ENCODE measurements at places on chromosomes 6 and 20.
A peak's percentile ranks its signal among the peaks of the same experiment; 100 is the strongest.

DNA sequence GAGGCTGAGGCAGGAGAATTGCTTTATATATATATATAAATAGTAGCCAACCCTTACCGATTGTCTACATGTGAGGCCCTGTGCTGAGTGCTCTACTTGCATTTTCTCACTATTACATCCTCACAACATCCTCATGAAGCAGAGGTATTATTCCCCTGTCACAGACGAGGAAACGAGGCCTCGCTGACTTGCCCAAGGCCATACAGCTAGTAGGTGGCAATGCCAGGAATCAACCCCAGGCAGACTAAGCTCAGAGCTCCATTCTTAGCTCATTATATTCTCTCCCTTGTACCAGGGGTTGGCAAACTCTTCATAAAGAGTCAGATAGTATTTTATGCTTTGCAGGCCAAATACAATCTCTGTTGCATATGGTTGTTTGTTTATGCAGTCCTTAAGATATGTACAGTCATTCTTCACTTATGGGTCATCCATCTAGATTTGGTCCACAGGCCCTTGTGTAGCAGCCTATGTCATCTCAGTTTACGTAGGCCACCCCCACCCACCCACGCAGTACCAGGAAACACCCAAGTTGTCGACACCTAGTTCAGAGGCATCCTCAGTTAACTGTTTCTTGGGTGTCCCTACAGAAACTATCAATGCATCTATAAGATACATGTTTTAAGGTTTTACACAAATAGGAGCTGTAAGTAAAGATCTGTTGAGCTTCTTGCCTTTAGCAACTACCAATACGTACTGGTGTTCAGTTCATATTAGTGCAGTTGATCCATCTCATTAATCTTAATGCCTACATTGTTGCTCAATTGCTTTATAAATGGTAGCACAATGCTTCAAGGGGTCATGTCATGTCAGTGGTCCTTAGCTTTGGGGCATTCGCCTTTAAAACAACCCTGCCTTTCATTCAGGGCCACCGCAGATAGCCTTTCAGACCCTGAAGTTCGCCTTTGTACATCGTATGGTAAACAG lies 3.0 kb downstream of the CASS4 start:
- no peak for DNase-seq

GRCh38 chr6:71124340-71124739 lies 164.3 kb upstream of the OGFRL1 start:
- DNase-seq: no peak

- no peak for DNase-seq
Observed at GRCh38 chr20:49786196-49786595, 26.4 kb upstream of the SLC9A8 start.

DNA sequence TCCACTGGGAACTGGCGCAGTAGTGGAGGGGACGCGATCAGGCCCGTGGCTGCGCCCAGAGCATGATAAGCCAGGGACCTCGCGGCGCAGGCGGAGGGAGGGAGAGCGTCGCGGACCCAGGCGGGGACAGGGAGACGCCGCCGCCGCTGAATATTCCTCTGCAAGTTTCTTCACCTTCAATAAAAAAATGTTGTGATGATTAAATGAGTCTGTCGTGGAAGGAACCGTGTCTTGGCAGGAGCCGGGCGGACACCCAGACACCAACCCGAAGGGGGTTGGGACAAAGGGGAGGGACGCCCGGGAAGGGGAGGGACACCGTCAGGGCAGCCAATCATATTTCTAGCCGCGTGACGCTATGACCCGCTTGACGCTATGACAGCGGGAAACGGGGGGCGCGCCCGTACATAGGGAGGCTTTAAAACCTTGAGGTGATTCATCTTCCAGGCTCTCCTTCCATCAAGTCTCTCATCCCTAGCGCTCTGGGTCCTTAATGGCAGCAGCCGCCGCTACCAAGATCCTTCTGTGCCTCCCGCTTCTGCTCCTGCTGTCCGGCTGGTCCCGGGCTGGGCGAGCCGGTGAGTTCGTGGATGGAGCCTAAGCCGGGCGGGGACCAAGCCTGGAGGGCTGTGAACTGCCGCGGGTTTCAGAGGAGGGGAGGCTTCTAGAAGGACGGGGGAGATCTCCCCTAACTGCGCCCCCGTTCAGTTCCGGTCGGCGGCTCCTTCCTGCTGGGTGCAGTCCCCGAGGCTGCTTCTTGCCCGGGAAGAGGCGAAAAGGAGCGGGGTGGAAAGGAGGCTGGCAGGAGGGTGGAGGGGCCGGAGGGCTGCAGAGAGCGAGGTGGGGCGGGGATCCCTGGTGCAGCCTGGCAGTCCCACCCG lies at the start of gene ULBP2:
ULBP2 (plus strand) TSS at position 432 of the 878 bp plus-strand sequence; CDS start at position 491, 59 bp downstream.
- peak; percentile 67 for DNase-seq

DNA sequence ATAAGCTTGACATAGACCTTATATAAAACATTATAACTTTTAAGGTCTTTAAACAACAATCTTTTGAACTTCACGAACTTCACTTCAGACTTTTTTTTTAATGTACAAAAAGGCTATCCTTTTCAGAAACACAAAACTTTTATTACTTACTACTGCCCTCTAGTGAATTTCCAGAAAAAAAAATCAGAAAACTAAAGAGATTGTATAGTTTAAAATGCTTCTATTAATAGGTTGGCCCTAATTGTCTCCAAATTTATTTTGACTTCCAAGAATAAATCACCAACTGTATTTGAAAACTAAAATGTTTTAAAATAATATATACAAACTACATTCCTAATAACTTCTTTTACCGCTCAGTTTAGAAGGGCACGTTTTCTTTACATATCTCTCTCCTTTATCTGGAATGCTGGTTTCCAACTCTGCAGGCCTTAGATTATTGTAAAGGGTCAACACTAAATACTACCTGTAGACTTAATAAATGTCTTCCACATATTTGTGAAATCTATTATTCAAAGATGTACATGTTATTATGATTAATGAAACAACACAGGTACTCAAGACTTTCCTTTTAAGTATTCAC lies 66.8 kb downstream of the LMBRD1 start:
- DNase-seq: no peak

DNA sequence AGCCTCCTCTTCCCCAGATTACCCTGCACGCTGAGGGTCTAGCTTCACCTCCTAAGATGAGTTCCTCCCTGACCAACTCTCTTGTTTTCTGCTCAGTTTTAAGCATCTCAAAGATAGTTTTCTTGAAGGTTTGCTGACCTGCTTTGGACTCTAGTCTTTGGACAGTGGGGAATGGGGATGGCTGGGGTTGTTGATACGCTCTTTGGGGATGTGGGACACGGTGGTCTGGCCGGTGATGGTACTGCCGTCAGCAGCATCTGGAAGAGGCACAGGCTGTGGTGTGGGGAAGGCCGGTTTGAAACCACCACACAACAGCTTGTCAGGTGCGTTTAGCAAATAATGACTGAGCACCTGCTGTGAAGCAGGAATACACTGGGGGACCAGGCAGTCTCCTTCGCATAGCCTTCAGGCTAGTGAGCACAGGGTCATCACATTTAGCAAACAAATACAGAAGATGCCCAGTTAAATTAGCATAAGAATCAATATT lies 94.1 kb downstream of the TMEM242 start:
- no peak for DNase-seq

DNA sequence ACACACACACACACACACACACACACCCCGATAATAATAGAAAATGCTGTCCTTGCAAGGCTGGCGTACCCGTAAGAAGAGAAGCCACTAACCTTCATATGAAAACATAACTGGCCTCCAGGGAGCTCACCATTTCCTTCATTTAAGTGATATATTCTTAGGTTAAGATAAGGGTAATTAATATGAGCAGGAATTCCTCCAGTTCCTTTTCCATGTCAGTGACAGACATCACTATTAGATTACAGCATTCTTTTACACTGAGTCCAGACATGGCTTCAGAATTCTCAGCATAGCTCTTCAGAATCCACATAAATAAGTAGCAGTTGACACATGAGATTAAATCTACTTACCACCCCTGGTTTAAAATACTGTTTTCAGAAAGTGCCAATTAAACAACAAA lies 121.9 kb downstream of the SIM1 start:
- DNase-seq: no peak

DNA sequence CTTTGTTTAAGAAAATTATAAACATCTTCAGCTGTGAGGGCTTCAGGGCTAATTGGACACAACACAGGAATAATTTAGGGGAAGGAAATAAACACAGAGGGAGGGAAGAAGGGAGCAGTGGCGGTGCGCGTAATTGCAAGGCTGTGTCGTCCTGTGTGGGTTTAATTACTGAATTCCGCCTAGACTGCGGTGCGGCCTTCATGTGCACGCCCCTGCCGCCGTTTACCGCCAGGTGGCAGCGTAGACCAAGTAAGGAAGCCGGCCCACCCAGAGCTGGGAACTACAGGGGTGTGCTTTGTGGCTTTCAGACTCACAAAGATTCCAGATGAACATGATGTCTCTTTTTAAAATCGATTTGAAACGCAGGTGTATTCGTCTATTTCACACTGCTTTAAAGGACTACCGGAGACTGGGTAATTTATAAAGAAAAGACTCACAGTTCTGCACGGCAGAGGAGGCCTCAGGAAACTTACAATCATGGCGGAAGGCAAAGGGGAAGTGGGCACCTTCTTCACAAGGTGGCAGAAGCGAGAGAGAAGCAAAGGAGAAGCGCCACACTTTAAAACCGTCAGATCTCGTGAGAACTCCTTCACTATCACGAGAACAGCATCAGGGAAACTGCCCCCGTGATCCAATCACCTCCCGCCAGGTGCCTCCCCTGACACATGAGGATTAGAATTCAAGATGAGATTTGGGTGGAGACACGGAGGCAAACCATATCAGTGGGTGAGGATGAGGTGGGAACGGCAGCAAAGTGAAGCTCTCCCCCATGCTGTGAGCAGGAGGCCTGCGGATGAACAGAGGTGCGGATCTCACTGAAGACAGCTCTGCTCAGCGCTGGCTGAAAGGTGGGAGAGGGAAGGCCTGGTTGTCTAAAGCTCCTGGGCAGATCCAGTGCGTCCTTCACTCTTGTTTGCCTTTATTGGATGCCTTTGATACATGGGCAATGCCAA lies 222.0 kb upstream of the PDE10A start:
- peak; percentile 65 for DNase-seq

DNA sequence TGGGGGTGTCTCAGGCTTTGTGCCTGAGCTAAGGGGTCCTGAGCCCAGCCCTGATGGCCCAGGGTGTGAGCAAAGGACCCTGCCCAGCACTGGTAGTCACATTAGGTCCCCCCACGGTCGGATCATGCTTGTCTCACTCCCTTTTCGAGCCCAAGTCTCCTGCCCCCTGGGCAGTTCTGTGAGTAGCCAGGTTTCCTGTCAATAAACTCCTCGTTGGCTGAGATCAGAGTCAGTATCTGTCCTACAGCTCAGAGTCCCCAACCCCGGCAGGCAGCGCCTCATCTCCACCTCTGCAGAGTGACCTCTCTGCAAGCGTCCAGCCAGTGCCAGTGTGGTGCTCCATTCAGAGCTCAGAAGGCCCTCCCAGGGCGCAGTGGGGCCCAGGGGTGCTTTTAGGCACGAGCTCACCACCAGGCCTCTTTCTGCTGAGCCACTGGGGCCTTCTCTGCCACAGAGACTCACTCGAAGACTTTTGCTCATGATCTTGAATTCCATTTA lies 93.7 kb upstream of the PMEPA1 start:
- no peak for DNase-seq

- DNase-seq: no peak
Observed at GRCh38 chr6:12818324-12818723, 101.8 kb downstream of the PHACTR1 start.

DNA sequence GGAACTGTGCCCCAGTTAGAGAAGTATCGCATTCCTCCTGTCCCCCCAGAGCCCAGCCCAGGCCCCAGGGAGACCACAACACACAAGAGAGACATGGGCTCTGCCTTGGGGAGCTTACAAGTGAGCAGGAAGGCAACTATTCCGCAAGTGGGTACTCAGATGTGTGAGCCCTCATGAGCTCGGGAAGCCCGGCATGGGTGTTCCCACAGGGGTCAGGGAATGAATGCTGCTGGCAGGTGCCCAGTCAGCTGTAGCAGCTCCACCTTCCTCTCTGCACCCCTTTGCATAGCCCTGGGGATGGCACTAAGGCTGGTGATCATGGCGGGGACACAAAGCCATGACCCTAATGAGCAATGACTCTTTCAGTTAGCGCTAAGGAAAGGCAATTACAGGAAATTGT lies 194.1 kb downstream of the SYNDIG1 start:
- DNase-seq: no peak

DNA sequence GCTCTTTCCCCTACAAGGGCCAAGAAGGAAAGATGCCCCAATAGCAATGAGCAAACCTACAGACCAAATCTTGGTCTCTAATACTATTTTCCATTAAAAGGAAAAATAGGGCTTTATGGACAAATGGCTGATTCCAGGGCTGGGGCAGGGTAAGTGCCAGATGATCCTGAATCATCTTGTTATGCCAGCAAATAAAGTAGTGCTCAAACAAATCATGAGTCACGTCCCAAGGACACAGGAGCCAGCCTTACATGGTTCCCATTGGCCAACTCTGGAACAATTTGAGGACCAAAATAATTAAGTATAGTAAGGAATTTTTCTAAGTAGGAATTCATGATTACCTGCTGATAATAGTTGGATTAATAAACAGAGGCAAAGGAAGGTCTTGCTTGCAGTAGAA lies 53.2 kb upstream of the NKX2-4 start:
- DNase-seq: no peak

DNA sequence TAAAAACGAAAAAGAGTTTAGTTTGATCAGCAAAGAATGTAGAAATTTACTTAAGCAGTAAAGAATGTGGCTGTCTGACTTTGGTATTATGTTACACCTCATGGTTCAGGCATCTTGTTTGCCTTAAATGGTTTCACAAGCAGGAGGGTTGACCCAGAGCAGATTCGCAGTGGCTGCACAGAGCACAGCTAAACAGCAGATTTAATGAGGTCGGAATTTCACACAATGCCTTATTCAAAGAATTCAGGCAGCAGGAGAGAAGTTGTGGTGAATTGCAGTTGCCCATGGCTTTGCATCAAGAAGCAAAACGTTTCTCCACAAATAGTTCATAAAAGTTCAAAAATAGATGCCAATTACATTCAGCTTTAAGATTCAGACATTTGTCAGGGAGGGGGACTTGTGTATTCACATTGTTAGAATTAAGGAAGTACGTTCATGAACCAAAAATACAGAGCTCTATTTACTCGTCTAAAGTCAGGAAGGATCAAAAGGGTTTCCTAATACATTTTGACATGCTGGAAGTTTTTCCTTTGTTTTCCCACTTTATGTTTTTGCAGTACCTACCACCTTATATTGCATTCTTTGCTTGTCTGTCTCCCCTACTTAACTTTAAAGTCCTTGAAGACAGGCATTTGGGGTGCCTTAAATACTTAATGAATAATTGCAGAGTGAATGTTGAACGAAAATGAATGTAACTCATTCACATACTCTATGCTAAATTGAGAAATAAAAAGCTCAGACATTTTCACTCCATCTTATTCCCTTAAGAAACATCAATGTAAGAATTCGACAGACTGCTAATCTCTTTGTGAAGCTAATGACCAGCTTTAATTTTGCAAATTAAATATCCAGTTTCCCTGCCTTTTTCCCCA lies 1163.6 kb upstream of the CITED2 start:
- DNase-seq: peak; percentile 40

GRCh38 chr20:59589086-59589684 lies 15.2 kb upstream of the PHACTR3 start:
- DNase-seq: no peak

GRCh38 chr20:10501402-10501801 lies 66.3 kb downstream of the SLX4IP start:
- DNase-seq: no peak

- DNase-seq: no peak
Observed at GRCh38 chr6:117494283-117494682, 11.8 kb downstream of the DCBLD1 start.
